Pancreas (tissue), 10 donors: ENCODE measurements at places on chromosomes 1 and 21. TPM values are rescaled to one million over a fixed set of nuclear protein-coding genes. Genes with fewer than 3 reads are reported as not detected.

DNA sequence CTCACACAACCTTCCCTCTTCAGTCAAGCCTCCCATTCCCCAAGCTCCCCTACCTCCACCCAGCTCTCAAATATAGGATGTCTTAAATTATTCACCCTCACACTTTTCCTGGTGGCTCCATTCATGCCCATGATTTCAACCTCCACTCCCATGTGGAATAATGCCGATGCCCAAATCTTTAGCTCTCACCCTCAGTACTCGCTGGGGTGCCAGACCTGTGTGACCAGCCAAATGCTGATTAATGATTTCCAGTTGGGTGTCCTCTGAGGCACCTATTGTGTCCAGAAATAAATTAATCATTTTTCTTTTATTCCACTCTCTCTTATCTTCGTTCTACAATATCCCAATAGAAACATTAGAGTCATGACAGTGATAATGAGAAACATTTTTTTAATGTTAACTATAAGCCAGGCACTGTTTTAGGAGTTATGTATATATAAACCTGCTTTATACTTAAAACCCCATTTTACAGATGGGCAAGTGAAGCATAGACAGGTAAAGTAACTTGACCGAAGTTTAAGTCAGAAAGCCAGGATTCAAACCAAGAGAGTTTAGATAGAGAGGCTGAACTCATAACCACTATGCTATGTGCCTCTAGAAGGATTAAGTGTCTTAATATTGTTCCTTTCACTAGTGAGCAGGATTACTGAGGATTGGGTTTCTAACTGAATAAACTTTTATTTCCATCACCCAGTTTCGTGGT is 209.7 kb downstream of the DUSP10 start:
- no peaks in the 10 kb centered on the region for H3K27me3 ChIP-seq
- no peak overlapping the region for H3K4me3 ChIP-seq
- no peak overlapping the region for H3K27ac ChIP-seq
- no peaks in the 10 kb centered on the region for H3K4me1 ChIP-seq
- DNase-seq: no peak

DMRTA2 gene
- not detected for total RNA-seq

- no peak overlapping the region for H3K4me3 ChIP-seq
- no peak for DNase-seq
- H3K27ac ChIP-seq: no peak overlapping the region
- H3K4me1 ChIP-seq: no peaks in the 10 kb centered on the region
- no peaks in the 10 kb centered on the region for H3K36me3 ChIP-seq
- H3K27me3 ChIP-seq: no peaks in the 10 kb centered on the region
Observed at GRCh38 chr1:212475151-212475550, 42.4 kb downstream of the NENF start.

DNA sequence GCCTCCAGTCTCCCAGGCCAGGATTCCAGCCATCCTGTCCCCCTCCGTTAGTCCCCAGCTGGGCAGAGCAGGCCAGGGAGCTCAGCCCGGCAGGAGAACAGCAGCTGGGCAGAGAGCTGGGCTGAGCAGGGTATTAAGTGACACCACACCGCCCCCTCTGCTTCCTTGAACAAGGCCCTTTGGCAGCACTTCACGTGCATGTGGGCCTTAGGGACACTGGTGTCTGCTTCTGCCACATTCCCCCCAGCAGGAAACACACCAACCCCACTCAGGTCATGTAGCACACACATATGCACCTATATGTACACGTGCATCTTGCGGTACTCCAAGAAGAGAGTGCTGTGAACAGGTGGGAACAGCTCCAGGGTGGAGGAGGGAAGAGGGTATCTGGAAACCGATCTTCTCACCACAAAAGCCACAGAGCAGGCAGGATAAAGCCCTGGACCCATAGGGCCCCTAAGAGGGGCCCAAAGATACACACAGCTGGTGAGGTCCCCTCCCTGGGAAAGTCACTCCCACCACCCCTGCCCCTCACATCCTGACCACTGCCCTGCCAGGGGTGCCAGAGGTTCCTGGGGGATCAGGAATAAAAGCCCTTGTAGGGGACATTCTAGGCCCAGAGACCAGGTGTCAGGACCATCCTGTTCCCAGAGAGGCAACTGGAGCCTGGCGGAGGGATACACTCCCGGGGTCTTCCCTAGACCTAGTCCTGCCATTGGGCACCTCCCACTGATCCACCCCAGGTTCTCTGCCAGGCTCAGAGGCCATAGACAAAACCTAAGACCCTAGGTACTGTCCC is 4.5 kb downstream of the EPHA2 start:
- no peak overlapping the region for H3K27ac ChIP-seq
- no peak overlapping the region for H3K4me3 ChIP-seq
- no peaks in the 10 kb centered on the region for H3K27me3 ChIP-seq
- no peaks in the 10 kb centered on the region for H3K4me1 ChIP-seq
- H3K36me3 ChIP-seq: peaks cover 18% of the 10 kb centered on the region
- DNase-seq: no peak
